Stimulated activated naive CD8-positive, alpha-beta T cell treated with anti-CD3 and anti-CD28 coated beads, Interleukin-15, amount 100 ng/mL, for 72 hours (primary cell): ENCODE measurements at places on chromosomes 7 and 10.

DNA sequence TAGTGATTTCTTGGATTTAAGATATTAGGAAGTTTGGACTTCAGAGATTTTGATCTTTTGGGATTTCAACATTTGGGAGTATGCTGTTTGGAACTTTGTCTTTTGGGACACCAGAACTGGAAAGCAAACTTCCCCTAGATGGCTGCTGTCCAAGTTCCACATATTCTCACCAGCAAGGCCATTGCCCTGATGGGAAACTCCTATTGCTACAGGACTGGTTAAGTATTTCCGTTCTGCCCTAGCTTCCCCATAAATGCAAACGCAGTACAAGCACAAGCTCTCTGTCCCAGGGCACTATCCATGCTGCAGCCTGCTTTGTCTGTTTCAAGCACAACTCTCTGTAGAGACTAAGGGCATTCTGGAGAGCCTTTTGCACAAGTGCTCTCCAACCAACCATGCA is 79.3 kb upstream of the SLC25A13 start:
- DNase-seq, result no peak

DNA sequence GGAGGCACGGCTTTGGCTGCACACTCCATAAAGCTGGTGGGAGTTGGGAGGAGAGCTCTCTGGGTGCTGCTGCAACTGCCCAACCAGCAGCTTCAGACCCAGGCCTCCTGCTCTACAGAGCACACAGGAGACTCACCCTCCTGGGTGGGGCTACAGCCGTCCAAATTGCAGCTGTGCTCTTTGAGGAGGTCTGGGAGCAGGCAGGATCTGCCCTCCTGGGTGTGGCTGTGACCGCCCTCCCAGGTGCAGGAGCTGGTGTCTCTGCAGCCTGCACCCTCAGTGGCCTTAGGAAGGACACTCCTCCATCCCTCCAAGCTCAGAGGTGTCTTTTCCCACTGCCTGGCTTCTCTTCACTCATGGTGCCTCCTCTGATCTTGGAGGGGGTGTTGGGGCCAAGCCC is 20.0 kb upstream of the PRF1 start:
- no peak for DNase-seq

- DNase-seq, result no peak
Measured at GRCh38 chr10:130545122-130545521, 408.9 kb downstream of the GLRX3 start.

GRCh38 chr7:117975476-117975875 is 102.2 kb upstream of the CTTNBP2 start:
- no peak for DNase-seq

DNA sequence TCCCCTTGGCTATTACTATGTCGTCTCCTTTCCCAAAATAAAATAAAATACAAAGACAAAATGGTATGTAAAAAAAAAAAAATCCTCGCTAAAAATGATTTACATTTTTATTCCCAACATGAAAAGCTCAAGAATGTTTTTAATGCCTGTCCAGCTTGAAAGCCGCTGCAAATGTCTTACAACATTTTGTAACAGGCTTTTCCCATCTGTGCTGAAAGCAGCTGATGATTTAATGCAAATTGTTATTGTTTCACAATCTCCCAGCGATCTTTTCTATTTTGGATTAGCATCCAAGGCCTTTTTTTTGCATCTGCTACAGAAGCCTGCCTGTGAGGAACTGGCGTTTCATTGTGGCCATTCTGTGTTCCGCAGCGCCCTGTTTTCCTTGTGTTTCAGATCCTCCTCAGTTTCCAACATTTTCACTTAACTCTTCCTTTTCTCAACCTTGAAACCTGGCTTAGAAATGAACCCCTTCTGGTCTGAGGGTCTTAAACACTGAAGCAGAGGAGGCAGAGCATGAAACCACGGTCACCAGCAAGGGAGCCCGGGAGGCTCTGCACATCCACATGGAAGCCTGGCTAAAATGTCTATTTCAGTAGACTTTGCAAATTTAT is 712.1 kb downstream of the PARD3 start:
- DNase-seq, result no peak

GRCh38 chr7:115662120-115662519 is 368.4 kb downstream of the TFEC start:
- DNase-seq, result no peak

GRCh38 chr7:10571759-10572158 is 401.9 kb upstream of the PHF14 start:
- DNase-seq, result no peak

GRCh38 chr7:81478664-81479063 is 291.2 kb downstream of the HGF start:
- DNase-seq, result no peak

DNA sequence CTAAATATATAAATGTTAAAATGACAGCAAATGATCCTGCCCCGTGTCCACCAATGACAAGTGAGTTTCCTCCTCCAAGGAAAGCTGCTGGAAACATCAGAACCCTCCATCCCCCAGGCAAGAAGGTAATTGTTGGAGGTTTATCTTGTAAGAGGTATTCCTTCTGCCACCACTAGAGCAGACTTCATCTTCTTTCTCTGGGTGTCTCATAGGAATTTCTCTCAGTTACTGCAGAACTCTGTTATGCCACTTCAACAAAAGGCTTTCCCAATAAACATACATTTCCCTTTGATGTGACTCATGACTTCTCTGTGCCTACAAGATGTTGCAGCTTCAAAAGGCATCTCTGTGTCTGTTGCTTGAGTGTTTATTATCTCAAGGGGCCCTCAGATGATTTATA is 279.1 kb downstream of the BMPER start:
- no peak for DNase-seq

DNA sequence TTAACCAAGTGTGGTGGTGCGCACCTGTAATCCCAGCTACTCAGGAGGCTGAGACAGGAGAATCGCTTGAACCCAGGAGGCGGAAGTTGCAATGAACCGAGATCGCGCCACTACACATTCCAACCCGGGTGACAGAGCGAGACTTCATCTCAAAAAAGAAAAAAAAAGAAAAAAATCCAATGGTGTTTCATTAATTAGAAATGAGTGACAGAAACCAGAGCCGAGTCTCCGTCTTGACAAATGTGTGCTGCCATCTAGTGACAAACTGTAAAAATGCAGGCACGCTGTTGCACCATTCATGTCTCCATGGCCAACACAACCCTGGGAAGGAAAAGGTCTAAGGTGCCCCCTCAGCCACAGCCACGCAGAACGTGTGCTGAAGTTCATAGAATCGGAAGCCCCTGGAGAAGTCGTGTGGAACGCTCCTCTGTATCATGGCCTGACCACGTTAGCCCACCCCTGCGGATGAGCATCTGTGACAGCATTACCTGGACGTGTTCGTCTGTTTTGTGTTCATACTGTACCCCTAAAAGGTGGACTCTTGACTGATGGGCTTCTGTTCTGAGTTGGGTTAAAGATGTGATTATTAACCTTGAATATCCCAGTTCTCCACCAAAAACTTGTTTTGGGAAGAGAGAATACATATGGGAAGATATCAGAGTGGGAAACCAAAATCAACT is 94.9 kb downstream of the LYZL2 start:
- peak; percentile 79 for DNase-seq
